ENCODE measurements at places on chromosomes 1 and 21.

- DNase-seq: no peak
Measured at GRCh38 chr1:3459051-3459908, 4.8 kb downstream of the ARHGEF16 start.

- no peak for DNase-seq
Measured at GRCh38 chr1:242448910-242449645, 75.4 kb downstream of the PLD5 start.

- DNase-seq: no peak
Measured at GRCh38 chr1:203448521-203449061, 27.0 kb upstream of the PRELP start.

- DNase-seq: no peak
Measured at GRCh38 chr1:37127254-37127748, 93.0 kb upstream of the GRIK3 start.

- DNase-seq: no peak
Measured at GRCh38 chr1:29506678-29507225, 270.4 kb downstream of the PTPRU start.

DNA sequence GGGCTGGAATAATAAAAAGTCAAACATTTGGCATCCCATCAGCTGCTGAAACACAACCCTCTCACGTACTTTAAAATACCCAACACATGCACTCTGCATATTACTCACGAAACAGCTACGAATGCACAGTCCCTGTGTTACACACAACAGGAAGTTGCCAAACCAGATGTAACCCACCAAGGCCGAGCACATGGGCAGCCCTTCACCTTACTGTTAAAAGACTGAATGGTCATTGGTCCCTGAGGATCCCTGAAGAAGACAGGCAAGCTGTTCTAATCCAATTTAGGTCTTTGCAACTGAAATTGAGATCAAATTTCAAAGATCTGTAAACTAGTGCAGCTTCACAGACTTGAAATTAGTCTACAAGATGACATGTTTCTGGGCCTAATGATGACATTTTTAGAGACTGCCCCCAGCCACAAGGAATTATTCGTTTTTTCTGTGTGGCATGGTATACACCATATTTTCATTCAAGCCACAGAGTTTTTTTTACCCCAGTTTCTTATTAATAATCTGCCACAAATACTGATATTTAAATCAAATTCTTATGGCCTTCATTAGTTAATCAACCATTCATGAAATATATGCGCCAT lies 25.6 kb upstream of the IER5 start:
- DNase-seq: peak; percentile 49

DNA sequence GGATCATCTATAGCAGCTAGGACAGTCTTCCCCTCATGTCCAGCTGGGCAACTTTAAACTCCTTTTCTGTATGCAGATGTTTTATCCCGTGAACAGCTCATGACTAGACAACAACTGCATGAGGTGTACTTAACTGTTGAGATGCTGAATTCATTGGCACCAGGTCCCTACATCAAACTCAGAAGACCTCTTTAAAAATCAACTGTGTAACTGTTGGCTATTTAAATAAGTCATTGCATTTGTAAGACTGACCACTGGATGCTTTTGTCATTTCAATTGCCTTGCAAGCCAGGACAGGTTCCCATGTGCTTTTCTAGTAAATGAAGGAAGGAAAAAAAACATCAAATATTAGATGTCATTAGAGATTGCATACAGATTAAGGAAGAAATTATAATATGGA lies 28.3 kb upstream of the GORAB start:
- DNase-seq: no peak

DNA sequence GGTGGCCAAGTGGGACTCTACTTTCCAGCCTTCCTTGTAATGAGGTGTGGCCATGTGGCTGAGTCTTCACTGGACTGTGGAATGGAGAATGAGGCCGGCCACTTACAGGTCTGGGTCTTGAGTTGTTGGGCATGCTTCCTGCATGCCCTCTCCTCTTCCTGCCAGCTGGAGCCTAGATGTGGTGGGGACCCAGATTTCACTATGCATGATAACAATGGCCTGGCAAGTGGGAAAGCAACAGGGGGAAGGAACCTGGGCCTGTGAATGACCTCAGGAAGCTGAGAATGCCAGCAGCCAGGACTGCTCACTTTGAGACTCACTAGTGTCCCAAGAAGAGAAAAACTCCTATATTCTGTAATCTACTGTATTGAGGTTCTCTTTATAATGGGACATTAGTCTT lies 8.5 kb upstream of the SLC26A9 start:
- no peak for DNase-seq

- no peak for DNase-seq
Measured at GRCh38 chr1:226447932-226448665, 40.2 kb upstream of the PARP1 start.

DNA sequence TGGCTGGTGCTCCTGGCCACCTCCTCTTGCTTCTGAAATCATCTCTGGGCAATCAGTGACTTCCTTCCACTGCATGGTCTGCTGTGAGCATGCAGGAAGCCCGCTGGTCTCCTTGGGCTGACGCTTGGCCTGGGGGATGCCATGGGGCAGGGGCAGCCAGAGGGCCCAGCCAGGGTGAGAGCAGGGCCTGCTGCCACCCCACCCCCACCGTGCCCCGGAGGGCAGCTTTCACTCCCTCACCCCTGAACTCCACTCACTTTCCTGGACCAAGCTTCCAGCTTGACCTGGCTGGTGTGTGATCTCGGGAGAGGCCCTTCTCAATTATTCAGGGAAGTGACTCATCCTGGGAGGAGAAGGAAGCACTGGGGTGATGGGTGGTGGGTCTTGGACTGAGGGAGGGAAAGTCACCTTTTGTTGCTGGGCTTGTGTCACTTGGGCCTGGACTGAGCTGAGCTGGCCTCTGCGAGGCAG lies 270.2 kb upstream of the CSF3R start:
- DNase-seq: no peak

DNA sequence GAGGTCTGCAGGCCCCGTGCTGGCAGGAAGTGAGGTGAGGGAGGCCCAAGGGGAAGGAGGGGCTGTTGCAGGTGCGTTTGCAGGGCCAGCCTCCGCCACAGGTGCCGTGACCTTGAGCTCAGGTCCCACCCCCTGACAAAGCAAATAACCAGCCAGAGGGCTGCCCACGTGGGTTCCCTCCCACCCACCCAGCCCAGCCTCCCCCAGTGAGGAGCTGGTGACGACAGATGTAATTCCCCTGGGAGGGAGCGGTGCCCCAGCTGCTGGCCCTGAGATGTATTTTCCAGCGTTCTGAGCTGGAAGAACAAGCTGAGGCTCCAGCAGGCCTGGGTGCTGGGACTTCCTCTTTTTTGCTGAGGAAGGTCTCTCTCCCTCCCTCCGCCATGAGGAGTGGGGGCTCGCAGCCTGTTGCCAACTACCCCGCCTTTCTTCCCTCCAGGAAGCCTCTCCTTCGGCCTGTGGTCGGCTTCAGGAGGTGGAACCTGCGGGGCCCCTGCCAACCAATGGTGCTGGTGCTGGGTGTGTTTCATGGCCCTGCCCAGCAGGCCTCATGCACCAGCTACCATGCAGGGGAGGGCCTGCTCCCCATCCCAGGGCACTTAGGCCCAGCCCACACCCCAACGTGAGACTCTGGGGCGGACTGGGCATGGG lies 153.2 kb downstream of the PRDM16 start:
- DNase-seq: no peak

- DNase-seq: no peak
Measured at GRCh38 chr1:229148743-229149142, 122.2 kb upstream of the RAB4A start.

DNA sequence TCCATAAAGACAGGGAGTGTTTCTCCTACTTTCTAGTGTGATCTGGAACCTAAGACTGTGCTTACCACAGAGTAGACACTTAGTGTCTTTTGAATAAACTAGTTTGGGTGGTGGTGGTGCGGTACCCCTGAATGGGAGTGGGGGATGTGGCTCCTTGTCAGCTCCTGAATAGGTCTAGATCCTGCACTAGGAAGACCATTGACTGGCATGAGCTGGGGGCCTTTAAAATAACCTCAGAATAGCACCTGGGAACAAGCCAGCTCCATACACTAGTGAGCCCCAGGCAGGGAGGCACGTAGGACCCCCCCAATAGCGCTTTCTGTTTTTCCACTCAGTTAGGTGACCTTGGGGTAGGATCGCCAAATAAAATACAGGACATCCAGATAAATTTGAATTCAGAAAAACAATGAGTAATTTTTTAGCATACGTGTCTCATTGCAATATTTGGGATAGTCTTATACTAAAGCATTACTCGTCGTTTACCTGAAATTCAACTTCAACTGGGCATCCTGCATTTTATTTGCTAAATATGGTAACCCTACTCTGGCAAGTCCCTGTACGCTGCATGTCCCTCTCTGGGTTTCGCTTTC lies 45.6 kb downstream of the AZIN2 start:
- DNase-seq: peak; percentile 28

DNA sequence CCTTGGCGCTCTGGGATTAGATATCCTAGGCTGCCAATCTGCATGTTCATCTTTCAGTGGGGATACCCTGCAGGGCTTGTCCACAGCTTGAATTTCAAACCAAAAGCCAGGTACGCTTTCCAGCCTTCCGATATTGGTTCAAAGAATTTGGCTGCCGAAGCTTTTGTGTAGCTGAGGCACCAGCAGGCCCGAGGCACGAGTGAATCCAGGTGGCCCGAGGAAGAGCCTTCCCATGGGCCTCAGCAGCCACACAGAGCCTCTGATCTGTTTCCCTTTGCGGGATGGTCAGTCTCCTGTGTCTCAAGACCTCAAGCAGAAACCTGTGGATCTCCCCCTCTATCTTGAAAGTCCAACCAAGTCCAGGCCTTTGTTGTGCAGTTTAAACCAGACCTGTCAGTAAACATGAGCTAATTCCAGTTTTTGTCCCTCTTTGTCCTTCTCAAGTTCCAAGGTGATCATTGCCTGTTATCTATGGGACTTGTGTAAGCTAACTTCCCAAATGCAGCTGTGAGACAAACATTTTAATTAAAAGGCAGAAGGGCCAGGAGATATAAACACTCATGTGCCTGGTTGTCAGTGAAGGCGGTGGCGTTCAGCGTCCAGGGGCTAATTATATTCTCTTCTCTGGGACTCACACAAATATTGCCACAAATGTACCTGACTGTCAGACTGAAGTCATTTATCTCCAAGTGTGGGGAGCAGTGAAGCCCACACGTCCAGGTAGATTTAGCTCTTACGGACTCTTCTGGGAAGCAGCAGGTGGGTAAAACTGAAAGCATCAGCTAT lies 30.6 kb downstream of the VANGL1 start:
- DNase-seq: no peak

- DNase-seq: no peak
Measured at GRCh38 chr1:232891071-232891470, 59.3 kb upstream of the NTPCR start.

DNA sequence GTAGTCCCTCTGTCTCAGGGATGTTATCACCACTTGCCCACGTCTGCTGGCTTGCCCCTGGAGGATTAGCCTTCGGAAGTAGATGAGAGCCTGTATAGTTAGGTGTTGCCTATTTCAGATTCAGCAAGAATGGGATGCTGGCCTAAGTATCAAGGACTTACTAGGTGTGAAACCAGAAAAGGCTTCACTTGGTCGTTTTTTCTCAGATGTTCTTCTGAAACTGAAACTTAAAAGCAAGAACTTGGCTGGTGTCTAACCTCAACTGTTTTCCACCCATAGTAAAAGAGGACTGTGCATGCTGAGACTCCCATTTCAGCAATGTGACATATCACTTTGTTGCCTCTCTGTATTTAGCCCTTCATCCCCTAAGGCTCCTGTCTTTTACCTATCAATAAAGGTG lies 67.0 kb upstream of the LRRC53 start:
- no peak for DNase-seq

- no peak for DNase-seq
Measured at GRCh38 chr1:232978815-232979214, 28.4 kb downstream of the NTPCR start.
